Esophagus muscularis mucosa (tissue), 4 donors: ENCODE measurements at places on chromosomes 12 and 14.

- DNase-seq = no peak
These were observed 114.6 kb downstream of the PPFIA2 start for GRCh38 chr12:81644503-81644902.

- no peak for DNase-seq
These were observed 398.5 kb downstream of the LRIG3 start for GRCh38 chr12:58521796-58522195.

DNA sequence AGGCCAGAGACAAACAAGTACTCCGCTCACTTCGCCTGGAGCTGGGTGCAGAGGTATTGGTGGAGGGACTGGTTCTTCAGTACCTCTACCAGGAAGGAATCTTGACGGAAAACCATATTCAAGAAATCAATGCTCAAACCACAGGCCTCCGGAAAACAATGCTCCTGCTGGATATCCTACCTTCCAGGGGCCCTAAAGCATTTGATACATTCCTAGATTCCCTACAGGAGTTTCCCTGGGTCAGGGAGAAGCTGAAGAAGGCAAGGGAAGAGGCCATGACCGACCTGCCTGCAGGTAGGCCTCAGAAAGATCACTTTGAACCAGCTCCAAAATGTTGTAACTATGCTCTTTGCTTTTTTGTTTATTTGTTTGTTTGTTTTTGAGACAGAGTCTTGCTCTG lies 1.6 kb downstream of the CRADD start:
- DNase-seq = peak; percentile 60

- no peak for DNase-seq
These were observed 36.4 kb upstream of the GARIN6 start for GRCh38 chr12:99611117-99611516.

GRCh38 chr14:55730592-55731310 lies 150.7 kb downstream of the KTN1 start:
- DNase-seq = no peak

- DNase-seq = no peak
These were observed 11.3 kb upstream of the NUDT4 start for GRCh38 chr12:93366422-93366821.

DNA sequence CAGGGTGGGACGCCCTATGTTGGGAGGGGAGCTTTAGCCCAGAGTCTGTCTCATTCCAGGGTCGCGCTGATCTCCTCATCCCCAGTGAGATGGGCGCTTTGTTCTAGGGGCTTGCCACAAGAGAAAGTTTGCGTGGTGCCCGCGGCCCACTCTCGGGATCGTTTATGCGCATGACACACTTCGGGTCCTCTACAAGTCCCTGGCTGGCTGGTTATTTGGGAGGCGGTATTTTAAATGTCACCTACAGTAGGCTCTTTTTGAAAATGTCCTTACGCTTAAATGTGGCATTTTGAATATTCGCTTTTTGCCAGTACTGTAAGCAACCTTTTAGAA lies 541 bp downstream of the GOLT1B start:
- no peak for DNase-seq

DNA sequence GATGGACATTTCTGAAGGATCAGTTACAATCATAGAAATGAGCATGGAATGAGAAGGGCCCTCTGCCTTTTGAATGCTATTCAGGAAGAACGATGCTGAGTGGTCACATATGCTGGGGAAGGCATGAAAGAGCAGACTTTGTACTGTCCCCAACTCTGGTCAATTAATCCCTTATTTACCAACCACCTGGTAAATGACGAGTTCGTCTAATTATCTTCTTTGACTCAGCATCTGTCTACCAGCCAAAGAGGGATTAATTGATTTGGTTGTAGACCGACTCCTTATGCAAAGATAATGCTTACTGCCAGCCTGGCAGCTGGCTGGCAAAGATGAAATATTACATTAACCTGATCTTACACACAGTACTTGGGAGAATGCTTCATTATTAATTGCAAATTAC lies 152.2 kb downstream of the CHST11 start:
- DNase-seq = no peak

DNA sequence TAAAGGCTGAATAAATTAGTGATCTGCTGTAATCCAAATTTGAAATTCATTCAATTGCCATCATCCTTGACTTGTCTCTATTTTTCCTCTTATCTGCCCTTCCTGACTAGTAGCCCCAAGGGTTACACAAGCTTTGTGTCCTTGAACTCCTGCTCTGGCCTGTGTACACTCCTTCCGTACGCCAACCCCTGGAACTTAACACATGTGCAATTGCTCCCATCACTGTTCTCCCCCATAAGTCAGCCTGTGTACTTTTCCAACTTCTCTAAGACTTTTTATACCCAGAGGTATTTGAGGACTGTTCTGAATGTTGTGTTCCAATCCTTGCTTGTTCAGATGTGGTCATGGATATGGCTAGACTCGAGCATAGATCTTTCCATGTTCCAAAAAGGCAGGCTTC lies 171.1 kb upstream of the G2E3 start:
- DNase-seq = no peak

- DNase-seq = no peak
These were observed 17.4 kb upstream of the B4GALNT3 start for GRCh38 chr12:442235-442884.

- DNase-seq = no peak
These were observed 126.3 kb downstream of the KIF26A start for GRCh38 chr14:104264495-104265265.

DNA sequence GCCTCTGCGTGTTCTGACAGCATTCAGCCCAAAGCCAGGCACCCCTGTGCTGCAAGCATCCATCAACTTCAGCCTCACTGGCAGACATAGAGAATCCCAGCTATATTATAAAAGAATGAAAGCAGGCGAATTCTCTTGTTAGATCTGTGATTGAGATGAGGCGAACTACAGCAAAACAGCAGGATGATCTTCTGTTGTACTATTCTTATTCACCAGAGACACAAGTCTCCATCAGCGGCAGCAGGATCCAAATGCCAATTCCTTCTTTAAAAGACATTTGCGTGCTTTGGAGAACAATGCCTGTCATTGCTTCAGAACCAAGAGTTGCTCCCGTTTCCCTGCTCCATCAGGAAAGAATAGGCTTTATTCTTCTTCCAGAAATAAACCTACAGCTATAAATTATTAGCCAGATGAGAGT lies 188.9 kb downstream of the SLC41A2 start:
- DNase-seq = peak; percentile 53

GRCh38 chr12:5888816-5889315 lies 56.2 kb downstream of the ANO2 start:
- no peak for DNase-seq

DNA sequence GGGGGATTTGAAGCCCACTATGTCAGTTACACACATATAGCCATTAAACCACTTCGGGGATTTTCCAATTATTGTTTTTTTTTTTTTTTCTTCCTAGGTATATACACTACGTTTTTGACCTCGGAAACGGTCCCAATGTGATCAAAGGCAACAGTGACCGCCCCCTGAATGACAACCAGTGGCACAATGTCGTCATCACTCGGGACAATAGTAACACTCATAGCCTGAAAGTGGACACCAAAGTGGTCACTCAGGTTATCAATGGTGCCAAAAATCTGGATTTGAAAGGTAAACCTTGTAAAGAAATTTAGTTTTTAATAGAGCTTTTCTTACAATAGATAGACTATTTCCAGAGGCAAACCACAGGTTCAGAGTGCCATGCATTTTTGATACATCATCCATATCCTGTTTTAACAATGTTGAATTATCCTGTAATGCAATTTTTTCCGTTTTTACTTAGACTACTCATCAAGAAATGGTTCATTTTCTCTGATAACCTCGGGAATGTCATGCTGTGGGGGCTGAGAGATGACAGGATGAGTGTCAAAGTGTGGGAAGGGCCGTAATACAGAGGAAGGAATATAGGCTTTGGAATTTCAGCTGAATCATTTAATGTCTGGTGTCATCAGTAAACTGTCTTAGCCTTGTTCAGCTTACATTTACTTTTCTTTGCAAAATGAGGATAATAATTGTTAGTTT lies 797.1 kb downstream of the NRXN3 start:
- DNase-seq = no peak

- no peak for DNase-seq
These were observed 185.1 kb downstream of the AKAP6 start for GRCh38 chr14:32514236-32514635.

DNA sequence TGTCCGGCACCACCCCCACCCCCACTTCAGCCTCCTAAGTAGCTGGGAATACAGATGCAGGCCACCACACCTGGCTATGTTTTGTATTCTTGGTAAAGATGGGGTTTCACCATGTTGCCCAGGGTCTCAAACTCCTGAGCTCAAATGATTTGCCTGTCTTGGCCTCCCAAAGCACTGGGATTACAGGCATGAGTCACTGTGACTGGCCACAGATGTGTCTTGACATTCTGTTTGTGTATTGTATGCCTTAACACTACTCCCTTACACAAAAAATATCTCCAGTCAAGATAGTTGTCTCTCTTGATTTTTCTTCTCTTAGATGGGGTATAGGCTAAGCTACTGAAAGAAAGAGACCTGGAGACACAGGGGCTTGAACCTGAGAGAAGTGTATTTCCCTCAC lies 17.6 kb downstream of the CLEC14A start:
- no peak for DNase-seq

- peak; percentile 10 for DNase-seq
These were observed 94.4 kb downstream of the PRIMA1 start for GRCh38 chr14:93693914-93694313.

- DNase-seq = no peak
These were observed 75.3 kb upstream of the FAR2 start for GRCh38 chr12:29073631-29074239.

DNA sequence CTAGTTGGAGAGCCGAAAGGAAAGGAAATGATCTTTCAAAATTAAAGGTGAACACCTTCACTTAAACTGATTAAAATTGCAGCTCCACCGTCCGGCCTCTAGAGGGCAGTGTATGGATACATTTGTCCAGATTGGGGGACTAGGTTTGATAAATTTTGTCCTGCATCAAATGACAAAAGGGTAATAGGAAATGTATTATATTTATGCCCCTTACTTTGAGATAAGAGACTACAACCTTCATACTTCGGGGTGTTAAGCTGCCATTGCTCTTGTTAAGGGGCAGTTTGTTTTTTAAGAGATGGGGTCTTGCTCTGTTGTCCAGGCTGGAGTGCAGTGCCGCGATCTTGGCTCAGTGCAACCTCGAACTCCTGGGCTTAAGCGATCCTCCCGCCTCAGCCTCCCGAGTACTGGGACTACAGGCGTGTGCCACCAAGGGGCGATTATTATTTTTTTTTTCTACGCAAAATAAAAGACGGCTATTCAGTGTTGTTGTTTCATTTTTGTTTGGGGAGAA lies 818 bp upstream of the SUOX start:
- DNase-seq = no peak

- DNase-seq = peak; percentile 55
These were observed 1.8 kb downstream of the KCNA1 start for GRCh38 chr12:4911316-4911994.

DNA sequence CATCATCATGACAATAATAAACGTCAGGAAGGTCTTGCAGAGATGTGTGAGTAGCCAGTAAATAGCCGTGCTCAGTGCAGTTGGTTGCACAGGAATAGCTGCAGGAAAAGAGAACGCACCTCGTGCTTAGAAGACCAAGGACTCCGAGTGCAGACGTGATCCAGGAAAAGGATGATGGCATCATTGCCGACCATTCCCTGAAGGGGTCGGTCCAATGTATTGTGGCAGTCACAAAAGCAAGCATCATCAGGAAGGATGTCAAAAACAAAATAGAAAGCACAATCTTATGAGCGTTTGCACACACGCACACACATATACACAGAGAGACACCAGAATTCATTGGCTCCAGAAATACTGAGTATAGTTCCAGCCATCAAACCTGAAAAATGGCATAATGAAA lies 12.8 kb downstream of the DUSP6 start:
- no peak for DNase-seq

DNA sequence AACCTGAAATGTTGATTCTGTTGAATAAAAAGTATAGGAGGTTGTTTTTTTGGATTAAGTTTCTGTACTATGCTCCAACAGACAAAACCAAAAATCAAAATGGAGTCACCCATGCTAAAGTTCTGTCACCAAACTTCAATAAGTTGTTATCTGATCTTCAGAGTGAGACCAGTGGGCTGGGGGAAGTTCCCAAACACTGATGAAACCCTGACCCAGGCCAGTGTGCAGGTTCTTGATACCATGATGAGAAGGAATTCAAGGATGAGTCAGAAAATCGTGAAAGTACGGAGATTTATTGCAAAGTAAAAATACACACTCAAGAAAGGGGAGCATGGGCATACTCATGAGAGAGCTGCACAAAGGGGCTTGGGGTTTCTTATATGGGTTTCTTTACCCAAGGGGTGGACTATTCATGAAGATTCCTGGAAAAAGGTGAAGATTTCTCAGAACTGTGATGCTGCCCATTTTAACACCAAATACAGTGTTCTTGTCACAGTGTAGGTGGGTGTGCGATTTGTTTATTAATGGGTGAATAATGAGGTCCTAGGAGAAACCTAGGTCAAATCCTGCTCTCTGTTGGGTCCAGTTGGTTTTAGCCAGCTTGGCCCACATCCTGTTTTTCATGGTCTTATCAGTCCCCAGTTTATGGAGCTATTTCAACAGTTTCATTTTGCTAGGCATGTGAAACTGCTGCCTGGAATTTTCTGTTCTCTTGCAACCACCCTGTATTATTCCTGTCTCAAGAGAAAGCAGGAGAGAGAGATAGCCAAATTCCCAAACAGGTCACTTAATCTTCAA lies 27.5 kb upstream of the DENND5B start:
- DNase-seq = no peak

- no peak for DNase-seq
These were observed 157.3 kb upstream of the NOS1 start for GRCh38 chr12:117518594-117519270.

- no peak for DNase-seq
These were observed 6.2 kb downstream of the CHST11 start for GRCh38 chr12:104462931-104463339.
